ENCODE measurements at places on chromosomes 3 and 15.

DNA sequence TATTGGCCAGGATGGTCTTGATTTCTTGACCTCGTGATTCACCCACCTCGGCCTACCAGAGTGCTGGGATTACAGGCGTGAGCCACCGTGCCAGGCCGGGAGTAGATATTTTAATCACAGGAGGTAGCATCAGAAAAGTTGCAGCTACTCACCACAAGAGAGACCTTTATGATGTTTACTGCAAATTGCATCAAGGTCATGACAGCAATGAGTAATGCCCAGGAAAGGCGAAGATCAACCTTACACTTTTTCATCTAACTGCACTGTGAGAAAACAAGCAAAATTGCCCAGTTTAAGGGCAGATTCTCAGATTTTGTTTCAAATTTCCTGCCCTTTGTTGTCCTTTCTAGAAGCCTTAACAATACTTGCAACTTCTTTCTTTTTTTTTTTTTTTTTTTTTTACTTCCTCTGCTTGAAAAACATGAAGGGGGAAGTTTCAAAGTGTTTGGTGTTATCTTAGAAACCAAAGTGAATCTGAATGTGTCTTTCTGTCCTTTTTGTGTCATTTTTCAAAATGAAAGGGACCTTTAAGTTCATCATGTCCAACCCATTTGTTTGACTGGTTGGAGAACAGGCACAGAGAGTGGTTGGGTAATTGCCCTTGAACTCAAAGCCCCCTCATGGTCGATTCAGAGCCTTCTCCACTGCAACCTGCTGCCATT, 25.0 kb downstream of the TGFBR2 start:
- no peak for DNase-seq

- no peak for DNase-seq
Observed at GRCh38 chr15:37824717-37825382, 109.6 kb upstream of the TMCO5A start.

DNA sequence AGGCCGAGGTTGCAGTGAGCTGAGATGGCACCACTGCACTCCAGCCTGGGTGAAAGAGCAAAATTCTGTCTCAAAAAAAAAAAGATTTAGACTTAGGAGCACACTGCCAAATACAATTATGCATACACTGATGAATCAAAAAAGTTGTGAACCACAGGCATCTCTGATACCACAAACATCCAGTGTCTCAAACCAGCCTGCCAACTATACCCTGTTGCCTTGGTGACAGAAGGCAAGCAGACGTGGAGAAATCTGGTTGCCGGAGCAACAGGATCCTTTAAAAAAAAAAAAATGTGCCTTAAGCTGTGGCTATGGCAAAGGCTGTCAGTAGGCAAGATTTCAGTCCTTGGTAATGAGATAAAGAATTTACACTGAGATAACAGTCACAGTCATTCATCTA, 202.3 kb downstream of the NEK10 start:
- DNase-seq: no peak

- no peak for DNase-seq
Observed at GRCh38 chr15:39479911-39480310, 101.0 kb upstream of the THBS1 start.

GRCh38 chr3:60403866-60404265, 847.4 kb downstream of the FHIT start:
- DNase-seq: no peak

Measured in H1 (cell line).